Stimulated activated CD4-positive, alpha-beta T cell treated with anti-CD3 and anti-CD28 coated beads, Interleukin-15, amount 100 ng/mL, for 1 hour (primary cell): ENCODE measurements at places on chromosomes 12 and 14.

DNA sequence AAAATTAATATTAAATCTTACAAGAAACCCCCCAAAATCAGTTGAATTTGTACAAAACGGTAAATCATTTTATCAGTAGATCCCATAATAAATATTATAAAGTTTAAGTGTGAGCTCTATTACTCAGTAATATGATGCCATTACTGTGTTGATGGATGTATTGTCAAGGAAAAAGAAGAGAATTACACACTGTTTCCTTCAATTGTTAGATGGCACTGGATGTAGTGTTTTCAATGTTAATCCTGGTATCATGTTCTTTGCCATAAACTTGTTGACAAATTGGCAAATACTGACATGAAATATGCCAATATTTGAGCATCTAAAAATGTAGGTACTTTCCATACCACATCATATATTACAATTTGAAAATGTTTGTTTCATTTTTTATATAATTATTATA, 101.6 kb downstream of the NTS start:
- DNase-seq: no peak

- DNase-seq: no peak
Observed at GRCh38 chr14:88188745-88189416, 134.2 kb downstream of the KCNK10 start.

DNA sequence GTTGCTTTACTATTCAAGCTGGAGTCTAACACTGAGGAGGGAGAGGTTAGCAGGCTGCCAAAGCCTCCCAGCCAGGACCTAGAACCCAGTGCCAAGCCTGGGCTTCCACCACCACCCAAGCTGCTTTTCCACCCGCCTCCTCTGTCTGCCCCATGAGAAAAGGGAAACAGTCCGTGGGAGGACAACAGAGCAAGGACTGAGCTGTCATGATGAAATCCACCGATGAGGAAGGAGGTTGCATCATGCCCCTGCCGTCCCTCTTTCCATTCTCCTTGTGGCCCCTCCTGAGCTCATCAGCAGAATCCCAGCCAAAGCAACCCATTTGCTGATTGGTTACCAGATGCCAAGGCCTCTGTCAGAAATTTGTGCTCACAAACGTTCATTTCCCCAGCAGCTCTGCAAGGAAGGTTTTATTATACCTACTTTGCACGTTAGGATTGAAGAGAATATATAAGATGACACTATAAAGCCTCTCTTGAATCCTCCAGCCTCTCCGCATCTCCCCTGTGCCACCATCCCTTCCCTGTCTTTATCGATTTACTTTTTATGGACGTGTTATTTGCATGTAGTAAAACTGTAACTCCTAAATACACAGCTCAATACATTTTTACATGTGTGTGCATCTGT, 6.3 kb upstream of the SERPINA1 start:
- DNase-seq: no peak

- no peak for DNase-seq
Observed at GRCh38 chr12:121812320-121812871, 8.6 kb downstream of the SETD1B start.

GRCh38 chr12:101939856-101940265, 62.5 kb downstream of the DRAM1 start:
- no peak for DNase-seq

DNA sequence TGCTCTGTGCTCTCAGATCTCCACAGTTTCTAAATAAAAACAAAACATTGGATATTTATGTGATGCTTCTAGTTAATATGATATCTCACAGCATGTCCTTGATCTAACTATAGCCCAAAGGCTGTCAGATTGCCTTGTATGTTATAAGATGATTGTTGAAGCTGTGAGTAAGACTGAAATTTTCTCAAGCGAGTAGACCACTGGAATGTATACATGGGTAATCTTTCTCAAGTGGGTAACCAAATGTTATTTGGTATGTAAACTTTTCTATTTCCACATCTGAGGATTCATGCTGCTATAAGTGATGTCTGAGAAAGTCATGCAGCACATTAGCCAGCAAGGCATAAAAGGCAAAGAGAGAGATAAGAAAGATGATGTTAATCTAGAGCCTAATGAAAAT, 886.7 kb downstream of the NRXN3 start:
- no peak for DNase-seq

DNA sequence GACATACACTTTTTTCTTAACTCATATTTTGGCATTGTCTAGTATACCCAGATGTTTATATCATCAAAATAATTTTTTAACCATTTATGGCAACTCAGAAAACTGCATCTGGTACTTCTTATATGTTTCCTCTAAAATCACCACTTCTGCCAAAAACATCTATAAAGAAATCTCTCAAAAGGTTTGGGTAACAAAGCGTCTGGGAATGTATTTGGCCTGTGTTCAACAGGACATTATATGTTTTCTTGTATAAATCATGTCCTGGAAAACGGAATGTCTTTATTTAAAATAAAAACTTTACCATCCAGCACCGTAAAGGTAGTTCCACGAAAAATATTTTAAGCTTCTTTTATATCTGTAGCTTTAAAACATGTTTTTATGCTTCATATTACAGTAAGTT, 36.1 kb upstream of the FBLN5 start:
- DNase-seq: no peak

GRCh38 chr12:127411166-127411915, 855.6 kb upstream of the TMEM132C start:
- no peak for DNase-seq

- no peak for DNase-seq
Observed at GRCh38 chr12:122076743-122077495, 1.6 kb upstream of the MLXIP start.

- DNase-seq: no peak
Observed at GRCh38 chr14:46988312-46988711, 336.7 kb upstream of the RPL10L start.

DNA sequence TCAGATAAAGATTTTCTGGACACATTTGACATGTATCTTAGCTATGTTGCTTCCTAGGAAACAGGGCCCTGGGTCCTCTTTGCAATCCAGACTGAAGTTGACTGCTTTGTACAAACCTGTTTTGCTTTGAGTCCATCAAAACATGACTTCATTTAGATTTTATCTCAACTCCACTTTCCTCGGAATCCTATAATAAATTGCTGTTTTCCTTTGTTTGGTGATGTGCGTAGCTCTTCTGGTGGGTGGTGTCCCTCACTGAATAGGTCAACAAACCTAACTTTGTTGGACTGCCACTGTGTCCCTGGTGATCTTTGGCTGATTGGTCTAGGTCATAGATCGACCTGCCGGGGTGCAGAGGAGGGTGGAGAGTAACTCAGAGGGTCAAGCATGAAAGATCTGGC, 735 bp upstream of the P2RX7 start:
- DNase-seq: no peak

DNA sequence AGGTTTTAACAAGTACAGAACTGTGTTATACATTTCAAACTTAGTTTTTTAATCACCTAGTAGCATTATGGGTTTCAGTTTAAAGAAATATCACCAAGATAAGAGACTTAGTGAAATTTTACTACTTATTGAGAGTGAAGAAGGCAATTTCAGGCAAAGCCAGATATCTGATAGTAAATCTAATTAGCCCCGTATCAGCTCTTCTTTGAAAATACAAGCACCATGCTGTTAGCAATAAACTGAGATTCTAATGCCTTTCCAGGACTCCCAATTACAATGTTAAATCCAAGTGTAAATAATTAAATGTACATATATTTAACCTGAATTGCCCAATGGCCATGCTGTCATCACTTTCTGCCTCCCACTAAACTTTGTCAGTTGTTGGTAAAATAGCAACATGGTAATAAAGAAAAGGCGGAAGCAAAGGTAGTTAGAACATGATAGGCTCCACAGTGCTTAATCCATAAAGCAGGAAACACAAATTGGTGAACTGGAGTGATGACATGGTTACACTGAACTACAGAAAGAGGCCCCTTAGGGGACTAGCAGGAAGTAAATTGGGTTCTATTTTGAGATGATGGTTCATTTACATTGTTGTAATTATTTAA, 646.1 kb downstream of the C12orf50 start:
- no peak for DNase-seq

DNA sequence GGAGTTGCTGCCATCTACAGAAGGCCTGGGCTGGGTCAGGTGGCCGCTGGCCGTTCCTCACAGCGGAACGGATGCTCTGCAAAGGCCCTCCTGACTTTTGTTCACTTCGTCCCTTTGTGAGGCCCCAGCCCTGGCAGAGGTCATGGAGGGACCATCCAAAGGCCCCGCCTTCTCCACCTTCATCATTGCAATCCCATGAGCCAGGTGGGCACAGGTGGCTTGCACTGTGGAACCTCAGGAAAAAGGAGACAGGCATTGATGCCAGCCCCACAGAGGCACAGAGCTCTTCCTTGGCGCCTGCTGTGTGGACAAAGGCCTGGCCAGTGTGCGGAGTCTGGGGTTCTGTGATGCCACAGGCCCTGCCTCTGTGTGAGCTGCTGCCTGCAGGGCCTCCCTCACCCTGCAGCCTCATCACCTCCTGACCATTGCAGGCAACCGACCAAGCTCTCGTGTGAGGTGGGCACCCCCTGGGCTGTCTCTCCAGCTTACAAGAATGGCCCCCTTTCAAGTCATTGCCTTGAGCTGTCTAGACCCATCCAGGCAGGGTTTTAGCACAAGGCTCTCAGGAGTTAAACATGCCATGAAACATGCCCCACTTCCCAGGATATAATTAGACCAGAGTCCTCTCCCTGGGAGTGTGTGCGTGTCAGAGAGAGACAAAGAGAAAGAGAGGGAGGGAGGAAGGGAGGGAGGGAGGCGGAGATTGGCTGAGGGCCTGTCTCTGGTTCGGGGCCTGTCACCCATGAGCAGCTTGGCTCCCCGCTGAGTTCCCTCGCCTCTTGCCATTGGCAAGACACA, 19.3 kb downstream of the NFKBIA start:
- DNase-seq: no peak

DNA sequence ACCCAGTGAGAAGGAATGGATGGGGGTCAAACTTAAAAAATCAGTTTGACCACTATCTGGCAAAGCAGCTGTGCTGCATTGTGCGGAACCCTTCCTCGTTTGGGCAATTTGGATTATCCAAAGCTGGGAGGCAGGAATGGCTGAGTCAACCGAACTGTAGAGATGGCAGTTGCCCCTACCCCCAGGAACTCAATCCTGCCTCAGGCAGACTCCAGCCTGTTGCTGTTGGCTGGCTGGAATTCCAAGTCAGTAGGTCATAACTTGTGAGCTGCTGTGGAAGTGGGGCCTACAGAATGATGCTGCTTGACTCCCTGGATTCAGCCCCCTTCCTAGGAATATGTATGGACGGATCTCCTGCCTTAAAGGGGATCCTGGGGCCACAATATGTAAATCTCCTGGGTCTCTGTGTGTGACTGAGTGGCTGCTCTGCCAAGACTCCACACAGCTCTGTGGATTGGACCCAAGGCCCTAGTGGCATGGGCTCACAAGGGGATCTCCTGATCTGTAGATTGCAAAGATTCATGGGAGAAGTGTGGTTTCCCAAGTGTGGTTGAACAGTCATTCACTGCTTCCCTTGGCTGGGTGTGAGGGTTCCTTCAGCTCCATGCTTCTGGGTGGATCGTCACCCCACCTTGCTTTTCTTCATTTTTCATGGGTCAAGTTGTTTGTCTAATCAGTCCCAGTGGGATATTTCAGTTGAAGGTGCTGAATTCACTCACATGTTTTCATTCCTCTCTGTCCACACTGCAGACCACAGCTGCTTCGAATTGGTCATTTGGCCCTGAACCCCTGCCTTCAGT, 19.2 kb downstream of the LUM start:
- DNase-seq: no peak

- DNase-seq: no peak
Observed at GRCh38 chr12:40672741-40673271, 19.4 kb upstream of the CNTN1 start.

GRCh38 chr14:99755629-99756603, 37.3 kb upstream of the EML1 start:
- DNase-seq: no peak

- no peak for DNase-seq
Observed at GRCh38 chr12:29743077-29743476, 40.7 kb downstream of the TMTC1 start.

DNA sequence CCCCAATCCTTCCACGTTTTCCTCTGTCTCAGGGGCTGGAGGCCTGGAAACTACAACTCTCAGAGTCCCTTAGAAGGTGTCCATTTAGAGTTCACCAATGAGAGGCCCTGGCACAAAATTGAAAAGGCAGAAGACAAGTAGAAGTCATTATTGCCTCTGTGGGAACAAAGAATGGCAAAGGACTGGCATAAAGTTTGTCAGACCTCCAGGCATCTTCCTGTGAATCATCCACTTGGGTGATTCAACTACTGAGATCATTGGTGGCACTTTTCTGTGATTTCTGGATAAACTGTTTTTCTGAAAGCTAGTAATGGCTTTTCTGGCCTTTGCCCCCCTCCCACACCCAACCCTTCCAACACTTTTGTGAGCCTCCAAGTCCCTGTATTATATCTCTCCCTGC, 42.6 kb upstream of the C12orf42 start:
- no peak for DNase-seq

DNA sequence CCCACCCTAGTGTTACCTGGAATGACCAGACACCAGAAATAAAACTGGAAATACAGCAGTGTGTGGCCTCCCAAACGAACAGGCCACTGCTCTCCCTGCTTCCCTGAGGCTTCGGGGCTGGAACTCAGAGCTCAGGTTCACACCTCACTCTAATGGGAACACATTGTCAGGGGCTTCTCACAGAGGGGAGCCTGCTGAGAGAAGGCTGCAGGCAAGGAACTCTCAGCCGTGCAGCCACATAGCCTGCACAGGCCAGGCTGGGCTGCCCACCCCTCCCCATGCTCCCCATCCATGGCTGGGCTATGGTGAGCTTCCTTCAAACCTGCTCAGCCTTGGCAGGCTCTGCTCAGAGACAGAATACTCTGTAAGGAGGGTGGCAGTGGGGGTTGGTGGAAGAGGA, 302.5 kb downstream of the EMP1 start:
- no peak for DNase-seq

- DNase-seq: no peak
Observed at GRCh38 chr12:113083863-113084435, 27.4 kb downstream of the DTX1 start.

- DNase-seq: no peak
Observed at GRCh38 chr14:65062096-65063075, 39.9 kb downstream of the MAX start.

DNA sequence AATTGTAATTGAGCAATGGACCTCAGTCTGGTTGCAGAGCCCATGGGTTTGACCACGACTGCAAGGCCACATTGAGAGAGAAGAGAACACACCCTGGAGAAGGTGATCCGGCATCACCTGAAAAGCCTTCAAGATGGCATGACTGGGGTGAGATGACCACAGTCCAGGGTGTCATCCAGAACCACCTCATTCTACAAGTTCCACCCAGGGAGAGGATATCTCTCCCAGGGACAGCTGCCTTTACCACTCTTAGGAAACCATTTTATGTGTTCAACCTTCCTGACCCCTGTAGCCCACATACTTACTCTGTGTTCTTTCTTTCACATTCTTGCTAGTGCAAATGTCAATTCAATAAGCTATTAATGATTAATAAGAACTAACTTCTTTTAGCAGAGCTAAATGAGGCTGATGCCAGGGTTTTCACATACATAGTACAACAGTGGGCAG, 43.4 kb upstream of the CPM start:
- DNase-seq: no peak

GRCh38 chr14:42299692-42300091, 693.0 kb downstream of the LRFN5 start:
- no peak for DNase-seq
